Smooth muscle cell of the brain vasculature (primary cell): ENCODE measurements at places on chromosomes 11 and 22.
A peak's percentile ranks its signal among the peaks of the same experiment; 100 is the strongest.

DNA sequence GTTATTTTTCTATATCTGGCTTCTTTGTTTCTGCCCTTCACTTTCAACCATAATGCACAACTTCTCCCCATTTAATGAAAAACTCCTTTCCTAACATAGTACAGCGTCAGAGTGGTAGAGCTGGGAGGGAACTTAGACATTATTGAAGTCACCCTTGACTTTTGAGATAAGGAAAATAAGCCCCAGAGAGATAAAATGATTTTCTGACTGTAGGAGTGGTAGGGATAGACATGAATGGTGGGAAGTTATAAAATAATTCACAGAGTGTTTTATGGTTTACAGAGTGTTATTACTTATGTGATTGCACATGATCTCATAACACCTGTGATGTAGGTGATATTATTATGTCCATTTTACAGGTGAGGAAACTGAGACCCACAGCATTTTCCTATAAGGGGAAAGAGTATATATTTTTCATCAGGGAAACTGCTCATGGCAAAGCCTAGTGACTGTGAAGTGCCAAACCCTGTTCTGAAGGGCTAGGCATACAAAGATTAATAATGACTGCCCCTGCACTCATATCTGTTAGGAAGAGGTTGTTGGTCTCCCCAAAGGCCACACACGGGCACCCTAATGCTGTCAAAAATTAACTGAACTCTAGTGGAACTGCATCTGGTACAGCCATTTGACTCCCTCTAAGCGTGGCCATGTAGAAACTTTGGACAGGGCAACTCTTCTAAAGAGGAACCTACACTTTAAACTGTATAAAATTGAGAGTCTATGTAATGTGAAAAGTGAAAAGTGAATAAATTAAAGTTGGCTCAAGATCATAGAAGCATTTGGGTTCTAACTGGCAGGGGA, 61.1 kb upstream of the PICALM start:
- DNase-seq = no peak

DNA sequence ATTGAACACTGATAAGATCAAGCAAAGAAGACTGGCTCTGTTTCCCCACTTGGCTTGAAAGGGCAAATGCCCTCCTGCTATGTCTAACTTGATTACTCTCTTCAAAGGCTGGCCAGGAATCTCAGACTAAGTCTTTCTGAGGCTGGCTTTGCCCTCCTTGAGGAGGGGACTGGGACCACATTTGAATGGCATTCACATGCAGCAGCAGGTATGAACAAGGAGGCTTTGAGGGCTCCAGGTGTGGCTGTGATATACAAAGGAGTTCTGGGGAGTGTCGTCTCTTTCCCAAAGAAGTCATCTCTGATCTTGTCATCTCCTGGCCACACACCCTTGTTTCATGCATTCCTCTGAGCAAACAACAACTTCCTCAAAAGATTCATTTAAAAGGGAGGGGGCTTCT, 130.8 kb downstream of the ARL14EP start:
- DNase-seq = no peak

DNA sequence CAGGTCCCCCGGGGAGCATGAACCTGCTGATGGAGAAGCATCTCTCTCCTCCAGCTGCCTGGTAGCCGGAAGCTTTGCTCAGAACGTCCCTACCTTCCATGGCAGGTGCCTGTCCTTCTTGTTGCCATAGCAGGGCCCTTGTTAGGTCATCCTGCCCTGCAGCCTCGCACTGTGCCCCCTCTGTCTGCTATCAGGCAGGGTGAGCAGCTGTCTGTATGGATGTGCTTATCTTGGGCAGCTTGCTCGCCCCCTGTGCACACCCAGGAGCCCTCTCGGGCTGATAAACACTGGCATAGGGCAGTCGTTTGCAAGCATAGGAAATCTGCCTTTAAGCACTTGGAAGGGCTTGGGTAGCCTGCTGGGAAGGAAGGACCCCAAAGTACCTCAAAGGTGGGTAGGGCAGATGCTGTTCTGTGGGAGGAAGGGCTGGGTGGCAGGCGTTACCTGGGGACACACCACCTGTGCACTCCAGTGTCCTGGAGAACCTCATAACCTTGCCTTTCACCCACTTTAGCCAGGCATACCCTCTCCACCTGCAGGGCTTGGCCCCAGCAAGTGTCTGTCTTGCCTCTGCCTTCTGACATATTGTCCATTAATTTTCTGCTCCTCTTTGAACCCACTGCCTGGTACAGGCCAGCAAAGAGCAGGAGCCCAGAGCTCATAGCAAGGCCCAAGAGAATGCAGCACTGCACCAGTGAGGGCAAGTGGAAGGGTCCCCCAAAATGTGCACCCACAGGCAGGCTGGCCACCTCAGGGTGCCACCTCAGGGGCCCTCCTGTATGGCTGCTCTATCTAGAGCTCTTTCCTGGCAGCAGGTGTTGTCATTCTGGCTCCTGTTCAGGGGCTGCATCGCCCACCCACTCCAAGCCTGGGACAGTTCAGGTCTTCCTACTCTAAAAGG, 8.0 kb upstream of the COMT start:
- DNase-seq = no peak

DNA sequence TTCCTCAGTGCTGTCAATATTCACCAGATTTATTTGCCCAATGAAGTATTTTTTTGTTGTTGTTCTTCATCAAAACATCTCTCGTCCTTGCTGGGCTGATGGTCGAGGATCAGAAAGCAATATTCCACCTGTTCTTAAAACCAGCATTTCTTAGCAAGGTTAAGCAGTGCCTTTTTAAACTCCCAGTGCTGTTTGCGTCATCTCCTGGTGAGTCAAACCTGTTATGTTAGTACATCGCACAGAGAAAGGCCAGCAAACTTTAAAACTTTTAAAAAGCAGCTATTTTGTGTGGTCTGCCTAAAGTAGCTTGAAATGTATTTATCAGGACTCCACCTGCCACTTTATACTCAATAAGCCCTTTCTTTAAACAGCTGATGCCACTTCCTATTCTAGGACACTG, 802.0 kb downstream of the KCNA4 start:
- DNase-seq = no peak

GRCh38 chr22:31248138-31248745, 36.1 kb downstream of the LIMK2 start:
- peak; percentile 79 for DNase-seq

DNA sequence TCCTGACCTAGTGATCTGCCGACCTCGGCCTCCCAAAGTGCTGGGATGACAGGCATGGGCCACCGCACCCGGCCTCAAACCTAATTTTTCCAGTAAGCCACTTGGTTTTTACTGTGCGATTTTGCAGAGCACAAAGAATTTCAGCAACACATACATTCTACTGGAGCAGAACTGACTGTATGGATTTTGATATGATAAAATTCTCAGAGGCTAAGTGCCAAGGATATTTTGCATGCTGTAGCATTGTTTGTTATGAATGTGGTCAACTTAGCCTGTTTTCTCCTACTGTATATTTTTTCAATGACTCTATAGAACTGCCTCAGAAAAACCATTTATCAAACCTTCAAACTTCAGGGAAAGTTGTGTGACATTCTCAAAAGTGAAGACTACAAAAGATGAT, 89.2 kb downstream of the FAT3 start:
- DNase-seq = no peak

DNA sequence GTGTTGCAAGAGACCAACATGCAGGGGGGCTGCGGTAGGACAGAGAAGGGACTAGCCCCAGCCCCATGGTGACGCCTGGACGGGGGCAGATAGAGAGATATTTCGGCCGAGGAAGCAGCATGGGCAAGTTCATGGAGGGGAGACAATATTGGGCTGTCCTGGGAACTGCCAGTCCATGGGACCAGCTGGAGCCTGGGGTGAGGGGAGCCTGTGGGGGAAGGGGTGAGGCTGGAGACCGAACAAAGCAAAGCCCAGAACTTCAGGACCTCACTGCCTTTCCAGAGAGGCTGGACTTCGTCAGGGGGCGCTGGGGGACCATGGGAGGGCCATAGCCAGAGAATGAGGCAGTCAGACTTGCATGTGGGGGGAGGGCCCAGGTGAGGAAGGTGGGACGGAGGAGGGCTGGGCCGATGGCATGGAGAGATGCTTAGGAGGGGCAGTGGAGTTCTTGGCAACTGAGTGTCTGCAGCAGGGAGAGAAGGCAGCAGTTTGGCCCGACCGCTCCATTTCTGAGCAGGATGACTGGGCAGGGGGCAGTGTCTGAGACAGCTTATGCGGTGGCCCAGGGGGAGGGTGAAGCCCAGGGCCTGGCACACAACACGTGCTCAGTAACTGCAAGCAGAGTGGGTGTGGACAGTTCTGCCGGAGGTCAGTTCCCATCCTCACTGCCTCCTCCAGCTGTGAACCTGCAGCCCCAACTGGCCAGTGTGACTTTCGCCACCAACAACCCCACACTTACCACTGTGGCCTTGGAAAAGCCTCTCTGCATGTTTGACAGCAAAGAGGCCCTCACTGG, 712 bp downstream of the UPK3A start:
- DNase-seq = no peak

DNA sequence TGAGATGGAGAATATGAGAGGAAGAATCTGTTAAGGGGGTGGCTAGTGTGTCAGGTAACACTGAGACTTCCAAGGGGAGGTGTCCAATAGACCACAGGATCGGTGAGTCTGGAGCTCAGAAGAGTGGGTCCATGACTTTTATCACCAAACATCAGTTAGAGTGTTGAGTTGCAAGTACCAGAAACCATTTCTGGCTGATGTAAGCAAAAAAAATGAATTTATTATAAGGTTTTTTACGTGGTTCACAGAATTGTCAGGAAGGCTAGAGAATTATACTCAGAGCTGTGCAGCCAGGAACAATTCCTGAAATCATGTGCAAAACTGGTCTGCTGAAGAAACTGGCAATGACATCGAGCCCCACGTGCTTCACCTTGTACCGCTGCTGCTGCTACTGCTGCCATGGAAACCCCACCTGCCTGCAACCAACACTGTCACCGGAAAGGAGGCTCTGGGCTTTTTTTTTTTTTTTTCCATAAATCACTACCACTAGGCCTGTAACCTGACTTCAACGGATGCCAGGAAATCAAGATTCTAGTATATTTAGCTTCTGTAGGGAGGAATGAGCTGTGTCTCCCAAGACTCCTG, 16.6 kb upstream of the STK33 start:
- DNase-seq = no peak

DNA sequence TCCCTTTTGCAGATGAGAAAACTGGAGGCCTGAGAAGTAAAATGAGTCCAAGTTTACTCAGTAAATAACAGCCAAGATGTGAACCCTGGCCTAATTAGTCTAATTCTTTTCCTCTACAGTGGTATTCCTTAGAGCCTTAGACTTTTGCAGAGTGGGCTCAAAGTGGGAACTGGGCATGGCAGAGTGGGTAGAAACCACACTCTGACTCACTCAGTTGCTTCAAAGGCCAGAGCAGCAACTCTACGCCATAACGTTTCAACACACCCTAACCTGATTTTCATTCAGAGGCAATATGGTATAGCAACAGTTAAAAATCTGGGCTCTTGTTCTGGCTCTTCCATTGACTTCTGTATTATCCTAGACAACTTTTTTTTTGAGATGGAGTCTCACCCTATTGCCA, 2.8 kb downstream of the THRSP start:
- DNase-seq = no peak

GRCh38 chr11:8642196-8642841, 40.1 kb downstream of the TRIM66 start:
- no peak for DNase-seq

- DNase-seq = no peak
Observed at GRCh38 chr11:118295199-118295598, 9.3 kb upstream of the CD3E start.

DNA sequence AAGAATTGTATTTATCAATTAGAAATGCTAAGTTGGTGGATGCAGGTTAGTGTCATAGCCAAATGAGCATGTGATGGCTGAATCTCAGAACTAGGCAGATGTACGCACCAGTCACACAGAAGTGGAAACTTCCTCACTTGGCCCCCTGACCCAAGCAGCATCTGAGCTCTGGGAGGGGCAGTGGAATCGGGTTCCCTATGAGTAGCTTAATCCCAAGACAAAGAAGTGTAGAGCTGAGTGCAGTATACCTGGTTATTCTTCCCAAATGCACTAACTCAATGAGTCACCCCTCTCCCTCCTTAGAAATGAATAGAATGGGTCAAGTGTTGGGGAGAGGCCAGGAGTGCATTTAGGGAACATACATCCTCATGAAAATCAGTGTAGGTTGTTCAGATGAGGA, 224.6 kb downstream of the FAT3 start:
- DNase-seq = no peak

GRCh38 chr11:64989416-64989815, 7.4 kb downstream of the BATF2 start:
- DNase-seq = no peak

GRCh38 chr22:25127318-25127717, 72.3 kb upstream of the CRYBB3 start:
- no peak for DNase-seq

DNA sequence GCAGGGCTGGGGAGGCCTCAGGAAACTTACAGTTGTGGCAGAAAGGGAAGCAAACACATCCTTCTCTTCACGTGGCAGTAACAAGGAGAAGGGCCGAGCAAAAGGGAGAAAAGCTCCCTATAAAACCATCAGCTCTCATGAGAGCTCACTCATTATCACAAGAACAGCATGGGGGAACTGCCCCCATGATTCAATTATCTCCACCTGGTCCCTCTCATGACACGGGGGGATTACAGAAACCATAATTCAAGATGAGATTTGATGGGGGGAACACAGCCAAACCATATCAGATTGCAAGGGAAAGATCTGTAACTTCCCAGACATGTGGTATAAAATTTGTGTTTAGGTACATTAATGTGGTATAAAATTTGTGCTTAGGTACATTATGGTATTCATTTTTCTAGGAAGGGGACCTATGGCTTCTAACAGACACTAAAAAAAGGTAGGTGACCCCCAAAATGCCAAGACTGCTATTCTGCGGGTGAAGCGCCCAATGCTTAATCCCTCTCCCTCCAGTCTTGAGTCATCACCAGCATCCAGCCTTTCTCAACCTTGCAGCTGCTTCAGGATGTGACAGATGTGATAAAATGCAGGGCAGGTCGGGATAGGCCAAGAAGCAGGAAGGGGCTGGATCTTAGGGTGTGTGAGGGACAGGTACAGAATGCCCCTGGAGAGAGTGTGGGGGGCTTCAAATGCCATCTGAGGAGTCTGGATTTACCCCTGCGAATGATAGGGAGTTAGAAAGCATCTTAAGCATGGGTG, 57.7 kb upstream of the AMPD3 start:
- no peak for DNase-seq

DNA sequence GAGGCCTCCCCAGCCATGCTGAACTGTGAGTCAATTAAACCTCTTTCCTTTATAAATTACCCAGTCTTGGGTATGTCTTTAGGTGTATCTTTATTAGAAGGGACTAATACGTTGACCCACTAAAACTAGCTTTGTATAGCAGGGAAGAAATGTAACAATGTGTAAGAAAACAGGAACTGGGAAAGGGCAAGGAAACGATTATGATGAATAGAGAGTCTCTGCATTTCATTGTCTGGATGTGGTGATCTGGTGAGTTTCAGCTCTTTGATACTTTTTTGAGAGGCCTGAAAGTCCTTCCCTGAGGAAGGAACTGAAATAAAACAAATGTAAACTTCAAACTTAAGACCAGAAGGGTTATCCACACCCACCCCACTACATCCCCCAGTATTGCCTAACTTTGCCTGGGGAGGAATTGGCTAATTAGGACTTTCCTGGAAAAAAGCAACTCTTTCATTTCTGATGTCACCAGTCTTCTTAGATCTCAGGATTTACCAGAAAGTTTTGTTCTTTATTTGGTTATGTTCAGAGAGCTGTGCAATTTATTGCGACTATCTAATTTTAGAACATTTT, 119.0 kb downstream of the LDLRAD3 start:
- no peak for DNase-seq

GRCh38 chr11:134529212-134530096, 117.4 kb upstream of the B3GAT1 start:
- DNase-seq = no peak

GRCh38 chr11:116311206-116311605, 461.6 kb downstream of the BUD13 start:
- DNase-seq = no peak

GRCh38 chr22:17648569-17648968, 10.0 kb downstream of the BCL2L13 start:
- DNase-seq = no peak
